GM23338 (cell line): ENCODE measurements at places on chromosomes 7 and 10. TPM values are rescaled to one million over a fixed set of nuclear protein-coding genes. Genes with fewer than 3 reads are reported as not detected.

Gene OPN1SW
- not detected in 2 replicates for total RNA-seq

Gene LARP4B
- 52.3 and 59.6 TPM in 2 replicates for total RNA-seq

Gene PCGF6
- 14.0 and 16.6 TPM in 2 replicates for total RNA-seq

Gene ELAPOR2
- 27.1 and 42.9 TPM in 2 replicates for total RNA-seq

Gene HOXA9
- total RNA-seq: not detected in 2 replicates

Gene LRRC17
- total RNA-seq: 3.1 and 9.4 TPM in 2 replicates

Gene HPSE2
- 0.10 and 0.50 TPM in 2 replicates for total RNA-seq

Gene SMKR1
- 0.70 TPM in 1 of 2 replicates, not detected in the other for total RNA-seq
